Stimulated activated naive CD4-positive, alpha-beta T cell treated with Interleukin-2 at 50 U/mL for 16 hours (primary cell): ENCODE measurements at places on chromosomes 16 and 17.

- peak; percentile 51 for DNase-seq
Measured at GRCh38 chr17:48024149-48025039, 13.2 kb downstream of the COPZ2 start.

GRCh38 chr16:11060842-11061241 lies 116.5 kb downstream of the CLEC16A start:
- no peak for DNase-seq

DNA sequence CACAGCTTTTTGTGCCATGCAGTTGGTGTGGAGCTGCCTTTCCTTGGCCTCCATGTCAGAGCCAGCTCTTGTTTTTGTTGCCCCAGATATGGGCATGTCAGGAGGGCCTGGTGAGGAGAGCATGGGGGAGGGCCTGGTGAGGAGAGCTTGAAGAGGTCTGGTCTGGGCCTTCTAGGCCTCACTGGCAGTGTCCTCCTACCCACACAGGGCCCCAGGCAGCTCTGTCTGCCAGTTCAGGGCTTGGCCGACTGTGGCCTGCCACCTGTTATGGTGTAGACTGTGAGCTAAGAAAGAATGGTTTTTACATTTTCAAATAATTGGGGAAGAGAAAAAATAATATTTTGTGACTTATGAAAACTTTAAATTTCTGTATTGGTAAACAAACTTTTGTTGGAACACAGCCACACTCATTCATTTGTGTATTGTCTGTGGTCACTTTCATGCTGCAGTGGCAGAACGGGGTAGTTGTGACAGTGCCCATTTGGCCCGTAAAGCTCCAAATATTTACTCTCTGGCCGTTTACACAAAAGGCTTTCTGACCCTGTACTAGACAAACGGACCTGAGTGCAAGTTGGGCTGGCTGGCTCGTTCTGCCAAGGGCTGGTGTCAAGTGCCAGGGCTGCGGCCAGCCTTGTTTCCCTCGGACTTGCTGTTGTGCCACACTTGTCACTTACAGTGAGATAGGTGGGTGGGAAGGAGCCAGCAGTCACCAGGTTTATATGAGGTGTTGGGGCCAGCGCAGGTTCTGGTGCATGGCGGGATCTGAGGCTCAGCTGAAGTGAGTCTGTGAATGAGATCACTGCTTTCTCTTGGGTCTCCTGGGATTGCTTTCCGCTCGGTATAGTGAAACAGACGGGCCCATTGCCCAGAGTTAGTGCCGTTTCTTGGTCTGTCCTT lies 18.2 kb downstream of the PGS1 start:
- no peak for DNase-seq

GRCh38 chr16:12688951-12689850 lies 114.5 kb downstream of the CPPED1 start:
- no peak for DNase-seq

GRCh38 chr16:239948-240277 lies 5.3 kb downstream of the FAM234A start:
- no peak for DNase-seq

GRCh38 chr16:58499615-58500351 lies at the start of gene NDRG4:
TSS of gene NDRG4 (plus strand) at chr16:58500143. CDS start at chr16:58500249, 106 bp downstream.
- no peak for DNase-seq

GRCh38 chr17:75367312-75367711 lies 38.2 kb downstream of the GRB2 start:
- no peak for DNase-seq

- no peak for DNase-seq
Measured at GRCh38 chr16:80743772-80744171, 60.6 kb downstream of the CDYL2 start.
